ENCODE measurements at places on chromosomes 4 and X.
A peak's percentile ranks its signal among the peaks of the same experiment; 100 is the strongest.

DNA sequence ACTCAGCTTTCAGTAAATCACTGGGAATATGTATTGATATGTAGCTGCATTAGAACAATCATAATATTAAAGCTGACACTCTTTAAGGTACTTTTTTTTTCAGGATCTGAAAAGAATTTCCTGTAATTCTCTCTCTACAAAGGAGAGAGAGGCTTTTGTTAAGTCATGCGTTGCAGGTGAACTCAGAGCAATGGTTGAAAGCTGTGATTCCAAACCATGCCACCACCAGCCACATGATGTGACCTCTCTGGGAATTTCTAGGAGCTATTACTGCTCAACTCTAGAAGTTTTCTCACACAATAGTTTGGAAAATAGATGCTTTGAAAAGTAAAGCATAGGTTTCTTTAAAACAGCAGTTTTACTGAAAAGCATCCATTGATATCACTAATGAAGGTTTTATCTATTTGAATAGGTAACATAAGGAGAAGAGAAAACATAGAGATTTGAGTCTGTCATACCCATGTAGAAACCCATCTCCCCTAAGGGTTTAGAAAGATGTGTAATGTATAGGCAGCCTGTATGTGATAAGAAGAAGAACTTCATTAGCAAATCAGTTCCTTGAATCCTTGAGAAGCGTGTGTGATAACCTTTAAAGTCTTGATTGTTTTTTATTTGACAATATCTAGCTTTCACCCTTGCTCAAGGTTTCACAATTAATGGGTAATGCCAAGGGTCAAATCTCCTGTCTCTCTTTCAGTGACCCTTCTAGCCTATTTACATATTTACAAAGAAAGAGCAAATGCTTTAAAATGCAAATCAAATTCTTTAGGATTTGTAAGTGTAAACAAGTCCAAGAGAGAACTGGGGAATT, 161.0 kb upstream of the ANKRD50 start:
- DNase-seq = no peak

DNA sequence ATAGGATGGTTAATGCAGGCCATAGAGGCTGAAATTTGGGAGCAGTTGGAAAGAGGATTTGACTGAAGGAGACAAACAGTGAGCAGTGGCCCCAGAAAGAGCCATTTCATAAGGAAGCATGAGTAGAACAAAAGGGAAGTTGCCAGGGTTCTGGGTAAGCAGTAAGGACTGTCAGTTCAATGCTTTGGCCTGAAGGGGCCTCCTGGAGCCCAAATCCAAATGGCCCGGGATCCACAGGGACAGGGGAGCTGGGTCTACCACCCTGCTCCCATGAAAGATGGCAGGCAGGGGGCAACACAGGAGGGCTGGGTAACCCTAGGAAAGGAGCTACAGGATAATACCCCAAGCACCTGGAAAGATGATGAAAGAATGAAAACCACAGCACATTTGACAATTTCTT, 4.1 kb upstream of the INTS6L start:
- DNase-seq = no peak

GRCh38 chrX:84336646-84337045, 148.6 kb upstream of the RPS6KA6 start:
- no peak for DNase-seq

- no peak for DNase-seq
Observed at GRCh38 chr4:26870576-26871262, 10.1 kb downstream of the STIM2 start.

DNA sequence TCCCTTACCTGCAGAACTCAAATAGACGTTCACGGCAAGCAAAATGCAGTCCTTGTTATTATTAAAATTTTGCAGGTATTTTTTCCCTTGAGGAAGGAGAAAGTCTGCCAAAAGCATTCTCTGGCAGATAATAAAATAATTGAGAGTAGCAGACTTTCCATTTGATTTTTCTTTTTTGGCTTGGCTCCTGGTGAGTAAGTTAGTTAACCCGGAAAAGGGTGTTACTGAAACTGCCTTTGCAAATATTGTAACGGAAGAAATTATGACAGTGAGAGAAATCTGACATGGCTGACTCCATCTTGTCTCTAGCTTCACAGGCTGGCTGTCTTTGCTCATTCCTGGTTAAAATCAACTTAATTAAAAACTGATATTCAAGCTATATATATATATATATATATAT, 100.5 kb downstream of the GPR143 start:
- no peak for DNase-seq

- DNase-seq = no peak
Observed at GRCh38 chr4:14111730-14112181, 484.2 kb upstream of the BOD1L1 start.

DNA sequence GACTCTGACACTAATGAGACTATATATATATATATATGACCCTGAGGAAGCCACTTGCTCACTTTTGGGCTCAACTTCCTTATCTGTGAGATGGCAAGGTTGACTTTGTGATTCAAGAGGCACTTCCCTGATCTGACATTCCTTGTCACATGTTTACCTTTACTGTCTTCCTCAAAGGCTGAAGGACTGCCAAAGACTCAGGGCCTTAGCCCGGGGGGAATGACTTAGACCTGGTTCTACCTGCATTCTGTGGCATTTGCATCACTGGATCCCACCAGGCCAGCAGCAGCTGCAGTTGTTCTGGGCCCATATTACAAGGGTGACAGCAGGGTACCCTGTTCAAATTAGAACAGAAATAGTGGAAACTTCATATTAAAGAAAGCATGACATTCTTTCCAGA, 3.1 kb upstream of the HS6ST2 start:
- DNase-seq = no peak

- DNase-seq = no peak
Observed at GRCh38 chr4:925171-925570, 6.9 kb downstream of the GAK start.

DNA sequence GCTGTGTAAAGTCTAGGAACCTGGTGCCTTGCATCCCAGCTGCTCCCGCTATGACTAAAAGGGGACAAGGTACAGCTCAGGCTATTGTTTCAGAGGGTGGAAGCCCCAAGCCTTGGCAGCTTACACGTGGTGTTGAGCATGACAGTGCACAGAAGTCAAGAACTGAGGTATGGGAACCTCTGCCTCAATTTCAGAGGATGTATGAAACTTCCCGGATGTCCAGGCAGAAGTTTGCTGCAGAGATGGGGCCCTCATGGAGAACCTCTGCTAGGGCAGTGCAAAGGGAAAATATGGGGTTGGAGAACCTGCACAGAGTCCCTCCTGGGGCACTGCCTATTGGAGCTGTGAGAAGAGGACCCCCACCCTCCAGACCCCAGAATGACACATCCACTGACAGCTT, 76.6 kb downstream of the DDX60 start:
- DNase-seq = no peak

- DNase-seq = no peak
Observed at GRCh38 chr4:106444557-106444956, 76.0 kb upstream of the GIMD1 start.

DNA sequence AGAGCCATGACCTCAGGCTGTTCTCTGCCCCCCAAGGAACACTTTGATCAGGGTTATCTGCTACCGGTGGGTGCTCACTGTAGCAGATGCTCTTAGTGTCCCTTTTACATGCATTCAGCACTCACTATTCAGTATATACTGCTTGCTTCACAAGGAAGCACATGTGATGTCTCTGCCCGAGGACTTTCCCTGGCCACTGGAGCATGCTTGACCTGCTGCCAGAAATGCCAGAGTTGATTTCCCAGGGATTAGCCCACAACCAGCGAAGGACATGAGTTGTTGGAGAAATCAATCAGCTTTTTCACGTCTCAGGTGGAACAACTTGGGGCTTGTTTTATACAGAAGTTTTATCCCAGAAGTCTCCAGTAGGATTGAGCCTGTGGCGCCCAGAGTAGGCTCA, 51.2 kb upstream of the RPS6KA3 start:
- no peak for DNase-seq

DNA sequence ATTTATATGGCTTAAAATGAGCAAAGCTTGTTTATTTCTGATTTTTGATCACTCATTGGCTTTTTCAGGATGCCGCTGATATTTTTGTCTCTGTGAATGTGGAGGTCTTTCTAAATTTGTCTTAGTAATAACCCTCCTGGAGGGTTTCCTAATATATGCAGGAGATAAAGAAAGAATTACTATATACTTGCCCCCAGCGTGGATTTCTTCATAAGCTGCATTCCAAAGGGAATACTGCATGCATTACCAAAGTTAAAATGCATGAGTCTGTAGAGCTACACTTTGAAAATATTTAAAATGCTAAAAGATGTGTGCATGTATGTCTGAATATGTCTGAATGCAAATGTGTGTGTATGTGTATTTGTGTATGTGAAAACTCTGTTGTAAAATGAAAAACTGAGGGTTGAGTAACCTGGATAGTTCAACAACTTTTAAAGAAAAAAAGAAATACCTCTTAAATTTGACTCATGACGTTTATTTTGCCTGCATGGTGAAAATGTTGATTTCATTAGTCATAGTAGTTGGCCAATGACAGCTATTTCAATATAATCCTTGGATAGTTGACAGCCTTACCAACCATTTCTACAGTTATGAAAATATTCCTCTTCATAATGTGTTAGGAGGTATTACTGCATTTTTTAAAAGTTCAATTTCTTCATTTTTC, 113.2 kb upstream of the ZNF827 start:
- no peak for DNase-seq

DNA sequence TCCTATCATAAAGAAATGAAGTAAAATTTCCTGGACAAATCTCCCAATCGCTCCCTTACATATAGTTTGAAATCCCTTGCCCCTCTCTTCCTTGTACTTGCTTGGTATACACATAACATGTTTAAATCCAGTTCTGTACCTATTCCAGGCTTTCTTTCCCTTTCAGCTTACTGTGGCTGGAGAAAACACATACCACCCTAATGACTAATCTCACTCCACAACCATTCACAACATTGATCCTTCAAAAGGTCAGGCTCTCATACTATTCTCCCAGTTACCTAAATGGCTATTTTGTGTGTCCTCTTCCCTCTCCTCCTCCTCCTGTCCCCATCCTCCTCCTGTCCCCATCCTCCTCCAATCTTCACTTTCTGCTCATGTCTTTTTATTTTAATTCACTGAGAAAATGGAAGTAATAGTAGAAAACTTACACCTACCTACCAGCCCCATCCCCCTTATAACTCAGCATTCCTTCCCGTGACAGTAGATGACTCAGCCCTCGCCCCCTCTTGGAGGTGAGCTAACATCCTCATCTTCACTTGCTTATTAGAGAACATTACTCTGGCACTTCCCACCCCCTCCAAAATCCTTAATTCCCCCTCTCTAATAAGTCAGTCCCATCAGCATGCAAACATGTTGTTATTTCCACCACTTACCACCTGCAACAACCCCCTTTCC, 77.5 kb downstream of the IL15 start:
- no peak for DNase-seq

DNA sequence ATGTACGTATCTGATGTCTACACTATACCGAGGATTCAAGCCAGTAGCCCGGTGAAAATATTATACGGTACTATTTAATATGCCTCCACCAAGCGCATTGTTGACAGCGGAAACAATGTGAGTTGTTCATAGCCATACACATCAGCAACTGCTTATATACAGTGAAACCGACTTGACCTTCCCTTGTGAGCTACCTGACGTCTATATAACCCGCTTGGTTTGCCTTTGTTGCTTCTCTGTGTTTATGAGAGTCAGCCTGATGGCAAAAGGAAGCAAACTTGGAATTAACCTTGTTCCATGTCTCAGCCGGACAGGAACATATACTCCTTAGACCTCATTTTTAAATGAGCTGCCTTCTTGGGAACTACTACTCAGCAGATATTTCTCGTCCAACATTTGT, 211.8 kb downstream of the DCTD start:
- DNase-seq = no peak

GRCh38 chr4:113878668-113879067, 100.8 kb downstream of the ARSJ start:
- peak; percentile 48 for DNase-seq
